ENCODE measurements at places on chromosomes 12 and 14.

GRCh38 chr14:32509632-32510187 is 180.6 kb downstream of the AKAP6 start:
- DNase-seq: no peak

GRCh38 chr14:99862136-99862535 is 68.9 kb downstream of the EML1 start:
- no peak for DNase-seq

DNA sequence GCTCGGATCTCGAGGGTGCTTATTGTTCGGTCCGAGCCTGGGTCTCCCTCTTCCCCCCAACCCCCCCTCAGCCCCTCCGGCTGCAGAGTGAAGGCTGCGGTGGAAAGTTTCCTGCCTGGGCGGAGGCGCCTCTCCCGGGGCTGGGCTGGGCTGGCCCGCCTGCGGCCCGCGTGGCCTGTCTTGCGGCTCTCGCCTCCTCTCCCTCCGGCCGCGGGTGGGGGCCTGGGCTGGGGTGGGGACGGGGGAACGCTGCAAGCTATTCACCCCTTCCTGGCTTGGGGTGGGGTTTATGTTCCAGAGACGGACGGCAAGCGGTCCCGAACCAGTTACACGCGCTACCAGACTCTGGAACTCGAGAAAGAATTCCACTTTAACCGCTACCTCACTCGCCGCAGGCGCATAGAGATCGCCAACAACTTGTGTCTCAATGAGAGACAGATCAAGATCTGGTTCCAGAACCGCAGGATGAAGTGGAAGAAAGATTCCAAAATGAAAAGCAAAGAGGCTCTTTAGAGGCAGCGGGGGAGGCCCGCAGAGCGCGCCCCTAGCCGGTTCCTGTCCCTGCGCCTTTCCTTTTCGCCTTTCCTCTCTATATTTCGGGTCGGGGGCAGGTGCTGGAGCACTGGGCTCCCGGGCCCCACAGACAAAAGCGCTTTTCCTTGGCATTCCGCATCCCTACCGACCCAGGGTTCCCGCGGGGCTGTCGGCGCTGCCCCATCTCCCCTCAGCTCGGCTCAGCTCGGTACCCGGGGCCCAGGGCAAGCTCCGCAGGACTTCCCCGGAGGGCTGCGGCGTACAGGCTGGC is 1.3 kb downstream of the HOXC5 start:
- no peak for DNase-seq

DNA sequence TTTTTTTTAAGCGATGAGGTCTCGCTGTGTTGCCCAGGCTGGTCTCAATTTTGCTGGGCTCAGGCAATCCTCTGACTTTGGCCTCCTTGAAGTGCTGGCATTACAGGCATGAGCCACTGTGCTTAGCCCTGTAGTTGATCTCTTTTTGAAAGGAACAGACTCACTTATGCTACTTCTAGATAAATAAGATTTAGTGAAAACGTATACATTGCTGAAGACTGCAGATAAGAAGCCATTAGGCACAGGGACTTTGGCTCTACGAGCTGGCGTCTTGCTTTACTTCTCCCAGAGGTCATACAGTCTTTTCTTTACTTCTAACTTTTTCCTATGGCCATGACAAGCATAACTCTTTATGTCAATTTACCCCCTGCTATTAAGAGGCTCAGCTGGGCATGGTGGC is 9.4 kb downstream of the PTGR2 start:
- DNase-seq: no peak

DNA sequence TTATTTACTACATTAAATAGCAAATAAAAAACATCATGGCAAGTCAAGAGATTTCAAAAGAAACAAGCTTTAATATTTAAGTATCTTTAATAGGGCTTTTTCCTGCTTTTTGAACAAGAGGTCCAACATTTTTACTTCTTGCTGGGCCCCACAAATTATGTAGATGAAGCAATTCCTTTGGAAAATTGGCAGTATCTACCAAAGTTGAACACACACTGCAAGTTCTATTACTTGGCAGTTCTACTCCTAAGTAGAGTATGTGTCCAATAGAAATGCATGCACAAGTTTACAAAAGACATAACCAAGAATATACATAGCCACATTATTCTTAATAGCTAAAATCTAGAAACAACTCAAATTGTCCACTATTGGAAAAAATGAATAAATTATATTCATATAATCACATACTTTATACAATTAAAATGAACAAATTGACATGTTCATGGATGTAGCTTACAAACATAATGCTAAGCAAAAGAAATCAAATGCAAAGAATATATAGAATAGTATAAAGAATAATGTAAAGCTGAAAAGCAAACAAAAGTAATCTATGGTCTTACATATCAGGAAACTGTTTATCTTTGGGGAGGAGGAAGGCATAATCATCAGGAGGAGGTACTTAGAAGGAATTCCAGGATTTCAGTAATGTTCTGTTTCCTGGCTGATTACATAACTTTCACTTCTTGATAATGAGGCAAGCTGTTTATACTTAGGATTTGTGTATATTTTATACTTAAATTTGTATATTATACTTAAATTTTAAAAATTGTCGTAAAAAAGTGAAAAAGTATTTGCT is 6.5 kb upstream of the TMBIM4 start:
- no peak for DNase-seq

DNA sequence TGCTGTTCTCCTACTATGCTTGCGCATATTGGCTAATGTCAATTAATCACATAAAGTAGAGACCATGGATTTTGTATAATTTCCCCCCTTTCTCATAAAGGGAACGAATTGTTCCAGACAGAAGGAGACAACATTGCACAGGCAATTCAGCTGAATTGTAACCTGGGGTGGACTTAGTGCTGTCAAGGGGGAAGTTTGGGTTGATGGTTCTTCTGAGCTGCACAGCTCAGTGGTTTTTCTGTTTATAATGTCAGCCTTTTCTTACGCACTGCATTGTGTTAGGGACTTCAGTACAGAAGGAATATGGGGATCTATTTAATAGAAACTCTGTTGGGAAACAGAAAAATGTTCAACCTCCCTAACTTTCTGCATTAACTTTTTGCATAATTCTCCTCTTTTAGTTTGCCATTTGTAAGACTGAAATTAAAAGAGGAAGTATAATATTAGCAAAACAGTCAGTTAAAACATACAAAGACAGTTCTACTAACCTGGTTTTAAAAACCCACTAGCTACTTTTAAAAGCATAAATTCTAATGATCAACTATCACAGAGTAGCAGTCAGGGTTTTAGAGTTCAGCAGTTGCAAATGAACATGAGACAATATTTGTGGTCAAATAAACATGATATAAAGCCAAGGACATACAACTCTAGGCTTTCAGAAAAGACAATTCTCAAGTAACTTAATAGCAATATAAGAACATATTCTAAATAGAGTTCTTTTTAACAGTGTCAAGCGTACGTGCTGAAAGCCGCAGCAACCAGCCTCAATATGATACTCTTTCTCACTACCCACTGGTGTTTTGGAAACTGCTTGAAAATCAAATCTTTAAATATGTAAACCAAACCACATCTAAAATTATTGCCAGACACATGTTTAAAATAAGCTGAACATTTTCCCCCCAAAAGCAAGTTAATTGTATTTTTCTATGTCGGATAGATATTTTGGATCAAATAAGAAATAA is 393.0 kb downstream of the FSCB start:
- DNase-seq: no peak
